ENCODE measurements at places on chromosomes 12 and 14.
A peak's percentile ranks its signal among the peaks of the same experiment; 100 is the strongest.

GRCh38 chr12:41968599-41968998 lies 176.1 kb downstream of the GXYLT1 start:
- DNase-seq = no peak

GRCh38 chr14:74619672-74620131 lies 7.7 kb upstream of the LTBP2 start:
- no peak for DNase-seq

- DNase-seq = no peak
Measured at GRCh38 chr12:112551681-112552080, 132.9 kb downstream of the PTPN11 start.

GRCh38 chr14:25667387-25667786 lies 617.4 kb upstream of the STXBP6 start:
- DNase-seq = no peak

DNA sequence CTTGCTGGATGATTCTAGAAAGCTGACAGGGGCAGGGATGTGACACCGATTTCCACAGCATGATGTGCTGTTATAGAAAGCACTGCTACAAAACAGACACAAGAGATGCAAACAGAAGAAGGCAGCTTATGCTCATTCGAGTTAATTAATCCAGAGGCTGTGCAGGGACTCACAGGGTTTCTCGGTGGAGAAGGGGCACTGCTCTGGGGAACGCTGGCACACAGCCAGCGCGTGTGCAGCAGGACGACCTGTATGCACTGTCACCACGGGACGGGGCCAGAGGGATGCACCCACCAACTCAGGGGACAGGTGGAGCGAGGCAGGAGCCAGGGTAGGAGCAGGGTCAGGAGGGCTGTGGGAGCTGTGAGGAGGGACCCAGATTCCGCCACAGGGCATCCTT lies 143.5 kb downstream of the RIMBP2 start:
- DNase-seq = no peak

GRCh38 chr12:127169321-127170181 lies 1097.4 kb upstream of the TMEM132C start:
- DNase-seq = no peak

DNA sequence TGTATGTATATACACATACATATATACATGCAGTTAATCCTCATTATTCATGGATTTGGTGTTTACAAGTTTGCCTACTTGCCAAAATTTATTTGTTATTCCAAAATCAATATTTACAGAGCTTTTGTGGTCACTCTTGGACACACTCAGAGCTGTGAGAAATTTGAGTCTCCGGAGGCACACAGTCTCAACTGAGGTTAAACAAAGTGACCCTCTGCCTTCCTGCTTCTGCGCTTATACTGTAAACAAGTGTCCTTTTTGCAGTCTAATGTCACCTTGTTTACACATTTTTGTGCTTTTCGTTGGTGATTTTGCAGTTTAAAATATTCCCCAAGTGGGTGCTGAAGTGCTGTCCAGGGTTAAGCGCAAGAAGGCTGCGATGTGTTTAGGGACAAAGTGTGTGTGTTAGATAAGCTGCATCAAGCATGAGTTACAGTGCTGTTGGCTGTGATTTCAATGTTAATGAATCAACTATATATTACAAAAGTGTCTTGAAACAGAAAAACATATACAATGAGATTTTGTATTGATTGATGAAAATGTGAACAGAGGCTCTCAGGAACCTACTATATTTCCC lies 13.1 kb upstream of the LTA4H start:
- DNase-seq = no peak

DNA sequence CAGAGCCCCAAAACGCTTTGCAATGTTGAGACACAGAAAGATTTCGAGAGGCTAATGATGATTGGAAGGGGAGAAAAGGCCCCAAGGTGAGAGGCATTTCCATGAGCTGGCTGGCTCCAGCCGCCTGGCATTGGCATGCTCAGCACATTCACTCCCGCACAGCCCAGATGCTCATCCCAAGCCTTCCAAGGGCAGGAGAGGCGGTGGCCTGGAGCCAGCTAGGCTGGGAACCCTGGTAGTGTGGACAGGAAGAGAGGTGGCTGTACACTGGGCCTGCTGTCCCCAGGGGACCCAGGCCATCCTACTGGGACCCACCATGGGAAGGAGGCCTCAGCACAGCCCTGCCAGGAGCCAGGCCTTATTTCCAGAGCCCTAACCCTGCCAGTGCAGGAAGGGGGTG lies 72.2 kb downstream of the SPTB start:
- DNase-seq = no peak

GRCh38 chr12:39417916-39418315 lies 25.0 kb downstream of the KIF21A start:
- no peak for DNase-seq

DNA sequence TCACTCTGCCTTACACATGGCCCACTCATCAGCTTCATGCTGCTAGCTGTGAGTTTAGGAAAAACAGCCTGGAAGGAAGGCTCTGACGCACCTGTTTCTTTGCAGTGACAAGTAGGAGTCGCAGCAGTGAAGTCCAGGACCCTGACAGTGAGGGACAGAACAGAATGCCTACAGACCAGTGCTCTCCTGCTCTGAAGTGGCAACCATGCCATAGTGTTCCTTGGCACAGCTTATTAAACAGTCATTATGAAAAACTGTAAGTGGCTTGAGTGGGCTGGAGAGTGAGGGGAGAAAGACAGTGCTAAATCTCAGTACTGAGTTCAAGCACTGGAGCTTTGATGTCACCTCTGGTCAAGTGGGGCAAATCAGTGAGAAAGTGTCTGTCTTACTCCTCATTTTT lies 61.7 kb downstream of the MYRFL start:
- no peak for DNase-seq

DNA sequence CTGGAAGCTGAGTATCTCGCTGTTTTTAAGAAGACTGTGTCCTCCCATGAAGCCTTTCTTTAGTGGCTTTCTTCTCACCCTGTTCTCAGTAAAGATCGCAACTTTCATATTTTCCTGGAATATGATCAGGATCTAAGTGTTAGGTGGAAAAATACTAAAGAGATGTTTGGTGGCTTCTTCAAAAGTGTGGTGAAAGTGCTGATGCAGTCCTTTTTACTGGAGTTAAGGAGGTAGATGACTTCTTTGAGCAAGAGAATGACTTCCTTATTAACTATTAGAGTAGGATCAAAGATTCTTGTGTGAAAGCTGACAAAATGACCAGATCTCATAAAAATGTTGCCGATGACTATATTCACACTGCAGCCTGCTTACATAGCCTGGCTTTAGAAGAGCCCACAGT lies 141.6 kb downstream of the SLC5A8 start:
- DNase-seq = no peak

GRCh38 chr12:49789992-49790391 lies 38.2 kb downstream of the NCKAP5L start:
- no peak for DNase-seq

- DNase-seq = no peak
Measured at GRCh38 chr12:106672314-106673025, 89.7 kb downstream of the RFX4 start.

- no peak for DNase-seq
Measured at GRCh38 chr12:89702503-89702902, 6.1 kb downstream of the ATP2B1 start.

DNA sequence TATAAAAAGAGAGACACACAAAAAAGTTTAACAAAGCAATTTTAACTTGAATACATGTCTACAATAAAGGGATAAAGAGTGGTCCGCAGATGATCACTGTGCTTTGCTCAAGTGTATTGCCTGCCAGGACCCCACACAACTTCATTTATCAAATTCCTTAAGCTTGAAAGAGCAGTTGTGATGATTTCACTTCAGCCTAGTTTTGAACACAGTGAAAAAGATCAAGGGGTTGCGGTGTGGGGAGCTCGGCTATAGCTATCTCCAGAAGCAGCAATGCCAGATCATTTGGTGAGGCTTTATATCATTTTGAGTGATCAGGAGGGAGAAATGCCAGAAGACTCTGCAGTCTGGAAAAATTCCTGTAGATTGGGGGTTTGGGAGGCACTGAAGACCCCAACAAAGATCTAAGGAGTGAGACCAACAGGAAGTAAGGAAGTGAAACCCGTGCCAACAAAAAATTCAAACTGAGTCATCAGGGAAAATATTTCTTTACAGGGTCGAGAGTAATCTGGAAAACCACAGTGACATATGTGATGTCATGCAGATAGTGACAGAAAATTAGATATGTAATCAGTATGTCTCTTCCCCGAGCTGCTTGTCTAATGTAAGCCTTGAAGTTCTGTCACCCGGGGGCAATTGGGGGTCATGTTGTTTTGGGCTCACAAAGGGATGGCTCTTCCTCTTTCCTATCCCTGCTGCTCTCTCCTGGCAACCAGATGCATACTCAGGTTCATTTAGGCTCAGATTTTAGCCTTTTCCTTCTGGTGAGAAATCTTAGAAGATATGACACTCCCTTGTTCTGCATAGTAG lies 221.8 kb downstream of the MSRB3 start:
- no peak for DNase-seq

DNA sequence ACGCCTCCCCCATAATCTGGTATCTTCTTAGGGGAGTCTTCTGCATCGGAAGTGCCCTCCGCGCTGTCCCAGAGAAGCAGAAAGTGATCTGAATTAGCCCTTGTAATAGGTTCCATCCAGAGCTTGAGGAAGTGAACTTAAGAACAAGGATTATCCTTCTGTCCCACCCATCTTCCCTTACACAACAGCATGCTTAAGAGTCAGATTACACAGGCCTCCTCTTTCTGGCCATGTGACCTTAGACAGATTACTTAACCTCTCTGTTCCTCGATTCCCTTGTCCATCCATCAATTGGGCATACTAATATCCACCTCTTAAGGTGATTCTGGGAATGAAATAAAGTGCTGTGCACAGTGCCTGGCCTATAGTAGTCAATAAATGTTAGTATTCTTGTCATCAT lies 11.4 kb downstream of the CABP1 start:
- DNase-seq = no peak

GRCh38 chr12:11545484-11546330 lies 103.8 kb upstream of the ETV6 start:
- DNase-seq = peak; percentile 15

DNA sequence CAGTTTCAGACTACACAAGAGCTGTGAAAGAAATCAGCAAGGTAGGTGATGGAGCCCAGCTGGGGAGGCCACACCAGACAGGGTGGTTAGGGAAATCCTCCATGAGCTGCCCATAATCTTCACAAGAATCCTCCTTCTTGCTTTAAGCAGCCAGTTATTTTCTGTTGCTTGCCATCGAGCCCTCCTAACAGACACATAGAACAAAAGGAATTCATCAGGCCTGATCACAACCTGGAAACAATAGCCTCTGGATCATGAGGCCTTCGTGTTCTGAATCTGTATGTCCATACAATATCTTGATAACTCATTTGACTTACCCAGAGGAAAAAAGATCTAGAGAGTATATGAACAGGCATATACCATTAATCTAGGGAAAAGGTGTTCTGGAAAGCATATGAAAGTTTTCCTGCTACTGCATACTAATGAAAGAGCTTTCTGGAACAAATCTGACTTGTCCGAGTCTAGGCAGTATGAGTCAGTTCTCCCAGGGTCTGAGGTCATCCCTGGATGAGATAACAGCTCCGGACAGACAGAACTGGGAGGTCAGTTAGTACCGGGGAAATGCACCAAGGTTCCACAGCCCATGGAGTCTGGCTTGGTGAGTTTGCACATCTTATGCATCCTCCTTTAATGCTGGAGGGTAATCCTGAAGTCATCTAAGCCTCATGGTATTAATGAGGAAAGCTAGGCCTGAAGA lies 52.8 kb upstream of the ELK3 start:
- no peak for DNase-seq

DNA sequence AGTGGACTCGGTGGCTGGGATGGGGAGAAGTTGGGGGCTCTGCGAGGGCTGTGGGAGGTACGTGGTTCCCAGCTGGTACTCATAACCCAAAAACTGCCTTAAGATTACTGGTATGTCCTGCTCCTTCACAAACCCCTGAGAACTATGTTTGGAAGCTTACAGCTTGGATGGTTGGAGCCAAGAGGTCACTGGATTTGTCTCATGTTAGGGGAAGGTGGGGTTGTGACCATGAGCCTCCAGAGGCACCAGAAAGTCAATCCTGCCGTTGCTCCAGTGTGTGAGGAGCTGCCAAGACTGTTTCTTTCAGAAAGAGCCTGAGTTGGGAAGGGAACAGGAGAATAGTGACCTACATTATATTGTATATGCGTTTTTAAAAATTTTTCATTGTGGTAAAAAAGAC lies 33.5 kb downstream of the TEAD4 start:
- DNase-seq = no peak

DNA sequence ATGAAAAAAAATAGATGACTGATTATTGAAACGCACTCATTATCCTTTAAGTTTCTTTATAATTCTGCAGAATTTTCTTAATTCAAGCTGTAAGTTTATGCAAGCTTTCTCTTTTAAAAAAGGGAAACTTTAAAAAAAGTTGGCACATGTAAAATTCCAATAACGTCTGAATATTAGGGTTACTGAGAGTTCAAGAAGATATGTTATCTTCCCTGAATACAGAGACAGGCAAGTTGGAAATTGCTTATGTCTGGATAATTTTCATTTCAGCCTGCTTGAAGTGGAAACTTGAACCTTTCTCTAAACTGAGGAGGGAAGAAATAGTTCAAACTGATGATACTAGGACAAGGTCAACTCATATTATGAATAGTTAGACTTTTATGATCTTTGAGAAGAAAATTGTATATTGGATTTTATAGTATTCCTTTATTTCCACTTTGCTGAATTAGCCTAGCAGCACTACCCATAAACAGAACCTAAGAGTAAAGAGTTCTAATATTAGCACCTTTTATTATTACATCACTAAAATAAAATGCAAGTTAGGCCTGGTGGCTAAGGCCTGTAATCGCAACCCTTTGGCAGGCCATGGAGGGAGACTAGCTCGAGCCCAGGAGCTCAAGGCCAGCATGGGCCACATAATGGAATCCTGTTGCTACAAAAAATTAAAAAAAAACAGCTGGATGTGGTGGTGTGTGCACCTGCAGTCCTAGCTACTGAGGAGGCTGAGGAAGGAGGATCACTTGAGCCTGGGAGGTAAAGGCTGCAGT lies 288.0 kb downstream of the TRHDE start:
- DNase-seq = no peak
